ENCODE measurements at places on chromosomes 2 and 18. TPM values are rescaled to one million over a fixed set of nuclear protein-coding genes. Genes with fewer than 3 reads are reported as not detected.

- DNase-seq: no peak
Observed at GRCh38 chr2:84959095-84959565, 11.8 kb upstream of the KCMF1 start.

- no peak for DNase-seq
Observed at GRCh38 chr2:206452750-206453149, 9.4 kb downstream of the ADAM23 start.

DNA sequence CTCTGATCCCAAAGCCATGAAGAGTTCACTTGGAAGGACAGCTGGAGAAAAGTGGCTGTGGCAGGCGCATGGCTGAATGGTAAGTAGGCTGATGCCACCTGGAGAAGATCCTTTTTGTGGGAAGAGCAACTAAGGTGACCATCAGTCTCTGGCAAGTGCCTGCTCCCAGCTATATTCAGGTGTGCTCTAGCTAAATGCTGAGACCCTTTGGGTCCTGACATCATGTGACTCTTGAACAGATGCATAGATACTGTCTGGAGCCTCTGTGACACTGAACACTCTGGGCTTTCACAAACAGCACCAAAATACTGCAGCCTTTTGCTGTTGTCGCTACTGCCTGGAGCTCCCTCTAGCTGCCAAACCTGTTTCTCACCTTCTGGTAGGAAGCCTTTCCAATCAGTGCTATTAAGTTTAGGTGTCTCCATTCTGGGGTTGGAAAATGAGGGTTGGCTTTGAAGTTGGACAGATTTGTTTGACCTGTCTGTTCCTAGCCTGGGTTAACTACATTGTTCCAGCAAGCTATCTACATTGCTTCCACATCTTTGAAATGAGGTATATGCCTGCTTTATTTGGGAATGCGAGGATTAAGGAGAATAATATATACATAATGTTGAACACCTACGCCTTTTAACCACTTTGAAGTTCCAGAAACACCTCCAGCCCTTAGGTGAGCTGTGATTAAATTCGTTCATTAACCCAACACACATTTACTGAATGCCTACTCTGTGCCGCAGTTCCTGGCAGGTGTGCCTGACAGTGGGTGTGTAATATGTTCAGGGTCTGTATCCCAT lies 3.1 kb downstream of the EGR4 start:
- DNase-seq: peak; percentile 42

The FOXI3 gene
- not detected for total RNA-seq

The LHCGR gene
- not detected for total RNA-seq

The NYAP2 gene
- not detected for total RNA-seq
